HT-29 (cell line): ENCODE measurements at places on chromosomes 2 and 18. TPM values are rescaled to one million over a fixed set of nuclear protein-coding genes. Genes with fewer than 3 reads are reported as not detected.

- no peak for DNase-seq
Measured at GRCh38 chr2:239498981-239499634, 98.3 kb upstream of the HDAC4 start.

DNA sequence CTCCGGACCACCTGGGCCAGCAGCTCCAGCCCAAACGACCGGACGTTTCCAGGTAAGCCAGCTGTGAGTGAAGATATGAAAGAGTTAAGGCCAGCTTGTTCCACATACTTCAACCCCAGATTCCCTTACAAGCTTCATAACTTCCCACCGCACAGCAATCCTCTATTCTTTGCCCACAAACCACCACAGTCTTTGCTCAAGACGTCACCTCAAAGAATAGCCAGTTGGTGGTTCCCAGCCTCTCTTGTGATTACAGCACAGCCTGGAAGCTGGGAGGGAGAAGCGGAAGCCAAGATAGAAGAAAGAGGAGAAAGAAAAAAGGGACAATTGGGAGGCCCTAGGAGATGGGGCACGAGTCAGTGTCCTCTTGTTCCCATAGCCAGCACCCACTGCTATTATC is 70.6 kb downstream of the NRP2 start:
- DNase-seq: no peak

DNA sequence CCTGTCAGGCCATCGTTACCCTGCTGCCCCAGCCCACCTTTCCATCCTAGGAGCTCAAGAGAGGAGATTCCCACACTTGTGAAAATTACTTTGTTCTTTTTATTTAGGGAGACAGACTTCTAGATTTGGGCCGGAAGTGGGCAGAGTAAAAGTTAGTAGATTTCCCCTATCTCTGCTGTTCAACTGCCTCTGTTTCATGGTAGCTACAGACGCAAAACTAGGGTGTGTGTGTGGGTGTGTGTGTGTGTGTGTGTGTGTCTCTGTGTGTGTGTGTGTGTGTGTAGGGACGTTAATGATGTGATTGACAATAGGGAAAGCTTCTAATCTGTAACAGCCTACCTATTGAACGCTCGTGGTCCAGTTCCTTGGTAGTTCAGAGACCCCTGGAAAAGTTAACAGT is 438 bp downstream of the PSMA8 start:
- no peak for DNase-seq

- DNase-seq: no peak
Measured at GRCh38 chr2:190538201-190538600, 3.7 kb upstream of the NEMP2 start.

Gene UNC80
- total RNA-seq: not detected in 2 replicates

- no peak for DNase-seq
Measured at GRCh38 chr2:168015274-168015953, 232.0 kb downstream of the STK39 start.

Gene PAIP2B
- total RNA-seq: 1.8 and 2.2 TPM in 2 replicates

DNA sequence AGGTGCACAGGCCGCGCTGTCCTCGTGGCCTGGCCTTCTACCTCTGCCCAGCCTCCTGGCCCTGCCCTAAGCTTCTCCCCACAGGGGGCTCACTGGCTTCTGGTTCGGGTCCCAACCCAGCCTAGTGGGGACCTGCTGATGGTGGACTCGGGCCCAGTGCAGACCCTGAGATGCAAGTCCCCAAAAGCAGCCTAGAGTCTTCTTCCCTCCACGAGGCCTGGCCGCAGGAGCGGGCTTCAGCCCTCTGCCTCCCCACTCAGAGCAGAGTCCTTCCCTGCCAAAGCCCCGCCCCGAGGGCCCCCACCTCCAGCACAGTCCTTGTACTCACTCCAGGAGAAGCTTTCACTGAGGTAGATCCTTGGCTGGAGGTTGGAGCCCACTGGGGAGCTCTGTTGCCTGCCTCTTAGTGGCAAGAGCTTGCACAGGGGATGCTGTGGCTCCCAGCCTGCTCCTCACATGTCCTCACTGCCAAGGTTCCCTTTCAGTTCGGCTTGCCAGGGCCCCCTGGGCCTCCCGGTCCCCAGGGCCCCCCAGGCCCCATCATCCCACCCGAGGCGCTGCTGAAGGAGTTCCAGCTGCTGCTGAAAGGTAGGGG is 3.6 kb downstream of the ERFE start:
- DNase-seq: no peak

DNA sequence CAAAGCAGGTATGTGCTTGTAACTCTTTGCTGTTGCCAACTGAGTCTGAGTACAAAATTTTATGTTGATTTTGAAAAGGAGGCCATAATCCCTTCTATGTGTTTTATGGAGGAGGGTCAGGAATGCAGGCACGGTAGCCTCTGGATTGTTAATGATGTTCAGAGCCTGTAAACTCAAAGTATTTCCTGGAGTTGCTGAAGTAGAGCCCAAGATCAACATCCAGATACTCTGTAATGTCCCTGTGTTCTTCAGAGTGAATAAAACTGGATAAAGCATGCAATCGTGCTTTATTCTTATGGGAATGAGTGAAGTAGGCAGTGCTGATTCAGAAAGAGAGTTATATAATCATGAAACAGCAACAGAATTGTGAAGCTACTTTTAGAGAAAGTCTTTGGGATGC is 61.8 kb upstream of the CHRNA1 start:
- no peak for DNase-seq

Gene FSIP2
- 0.05 and 0.21 TPM in 2 replicates for total RNA-seq

GRCh38 chr2:26770986-26771586 is 7.0 kb downstream of the SLC35F6 start:
- DNase-seq: peak; percentile 46

GRCh38 chr2:37740164-37740739 is 68.8 kb upstream of the CDC42EP3 start:
- DNase-seq: no peak

GRCh38 chr2:194999771-195000170 is 657.3 kb upstream of the SLC39A10 start:
- no peak for DNase-seq

Gene C1QL2
- total RNA-seq: not detected in 2 replicates

Gene SNTG2
- total RNA-seq: not detected in 2 replicates

GRCh38 chr2:46200100-46200690 is 97.0 kb upstream of the EPAS1 start:
- DNase-seq: no peak

Gene UGT1A8
- 43.6 and 56.6 TPM in 2 replicates for total RNA-seq

- DNase-seq: peak; percentile 55
Measured at GRCh38 chr2:96374211-96374951, 38.8 kb downstream of the NCAPH start.

GRCh38 chr2:217903859-217904613 is 98.8 kb downstream of the TNS1 start:
- DNase-seq: no peak

DNA sequence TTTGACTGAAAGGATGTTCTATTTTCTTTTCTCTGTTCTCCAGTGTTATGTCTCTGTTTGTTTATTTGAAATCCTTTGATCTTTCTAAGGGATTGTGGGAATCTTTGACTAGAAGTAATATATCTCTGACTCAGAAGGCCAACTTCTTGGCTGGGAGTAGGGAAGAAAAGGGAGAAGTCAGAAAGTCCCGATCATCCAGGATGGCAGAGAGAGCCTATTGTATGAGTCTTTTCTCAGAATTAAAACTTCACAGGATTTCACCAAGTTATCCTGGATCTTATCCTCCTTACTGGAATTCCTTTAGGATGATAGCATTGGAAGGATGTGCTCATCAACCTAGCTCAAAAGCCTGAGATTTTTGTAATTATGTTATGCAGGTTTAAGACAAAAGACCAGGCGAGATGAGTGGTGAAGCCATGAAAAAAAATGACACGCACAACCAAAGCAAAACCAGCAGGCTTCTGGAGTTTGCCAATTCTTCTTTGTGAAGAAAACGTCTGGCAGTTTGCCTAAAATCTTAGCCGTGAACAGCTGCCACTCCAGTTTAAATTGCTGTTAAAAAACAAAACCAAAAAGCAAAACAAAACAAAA is 383.6 kb upstream of the SMIM21 start:
- no peak for DNase-seq

- no peak for DNase-seq
Measured at GRCh38 chr2:119206201-119206600, 17.4 kb upstream of the STEAP3 start.

GRCh38 chr2:24725956-24726355 is 67.2 kb downstream of the PTRHD1 start:
- no peak for DNase-seq

Gene ST6GAL2
- total RNA-seq: not detected in 2 replicates

DNA sequence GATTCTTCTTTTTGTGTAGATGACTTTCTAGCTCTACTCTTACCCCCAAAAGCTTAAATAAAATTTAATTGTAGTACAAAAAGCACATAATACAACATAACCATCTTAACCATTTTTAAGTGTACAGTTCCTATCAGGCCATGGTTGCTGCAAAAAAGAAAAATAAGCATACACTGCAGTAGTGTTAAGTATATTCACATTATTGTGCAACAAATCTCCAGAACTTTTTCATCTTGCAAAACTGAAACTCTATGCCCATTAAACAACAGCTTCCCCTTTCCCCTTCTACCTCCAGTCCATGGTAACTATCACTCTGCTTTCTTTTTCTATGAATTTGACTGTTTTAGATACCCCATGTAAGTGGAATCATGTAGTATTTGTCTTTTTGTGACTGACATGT is 18.1 kb downstream of the PPM1B start:
- DNase-seq: no peak

Gene PKP4
- total RNA-seq: 111 and 112 TPM in 2 replicates

GRCh38 chr18:46480226-46480625 is 176.8 kb downstream of the LOXHD1 start:
- no peak for DNase-seq

DNA sequence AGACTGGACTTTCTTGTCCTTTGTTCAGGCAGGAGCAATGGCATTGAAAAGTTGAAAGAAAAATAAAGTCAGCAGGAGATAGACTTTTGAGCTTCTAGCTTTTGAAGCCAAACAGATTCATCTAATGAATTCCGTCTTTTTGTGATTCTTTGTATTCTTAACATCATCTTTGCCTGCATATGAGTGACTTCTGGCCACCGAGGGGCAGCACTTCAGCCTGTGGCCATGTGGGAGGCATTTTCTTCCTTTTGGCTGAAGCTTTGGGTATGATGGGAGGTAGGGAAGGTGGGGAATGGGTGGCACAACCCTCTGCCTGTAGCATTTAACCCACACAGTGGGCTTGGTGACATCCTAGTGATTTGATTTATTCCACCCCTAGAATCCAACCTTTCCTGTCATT is 220.6 kb downstream of the SETBP1 start:
- no peak for DNase-seq

DNA sequence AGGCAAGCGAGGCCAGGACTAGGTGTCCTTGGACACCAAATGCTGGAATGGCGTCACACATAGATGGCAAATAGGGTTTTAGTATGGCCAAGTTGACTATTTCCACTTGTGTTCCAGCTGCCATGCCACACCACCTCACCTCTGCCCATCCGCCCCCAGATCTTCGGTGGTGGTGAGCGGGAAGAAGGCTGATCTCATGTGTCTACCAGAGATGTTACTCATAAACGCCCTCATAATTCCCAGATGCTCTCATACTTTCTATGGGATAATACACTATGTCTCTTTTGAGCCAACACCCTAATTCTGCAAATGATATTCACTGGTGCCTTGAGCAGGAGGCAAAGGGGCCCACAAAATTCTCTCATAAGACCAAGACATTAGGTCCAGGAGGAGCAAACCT is 281.1 kb upstream of the FN1 start:
- no peak for DNase-seq

GRCh38 chr2:70042246-70042645 is 45.0 kb upstream of the PCBP1 start:
- no peak for DNase-seq

DNA sequence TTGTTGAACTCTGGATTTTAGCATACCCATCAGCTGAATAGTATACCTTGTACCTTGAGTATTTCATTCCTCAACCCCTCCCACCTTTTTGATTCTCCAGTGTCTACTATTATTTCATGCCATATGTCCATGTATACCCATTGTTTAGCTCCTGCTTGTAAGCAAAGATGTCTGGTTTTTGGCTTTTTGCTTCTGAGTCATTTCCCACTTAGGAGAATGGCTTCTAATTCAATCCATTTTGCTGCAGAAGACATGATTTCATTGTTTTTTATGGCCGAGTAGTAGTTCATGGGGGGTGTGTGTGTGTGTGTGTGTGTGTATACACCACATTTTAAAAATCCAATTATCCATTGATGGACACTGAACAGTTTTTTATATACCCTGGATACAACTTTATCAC is 24.3 kb upstream of the MOCOS start:
- no peak for DNase-seq

DNA sequence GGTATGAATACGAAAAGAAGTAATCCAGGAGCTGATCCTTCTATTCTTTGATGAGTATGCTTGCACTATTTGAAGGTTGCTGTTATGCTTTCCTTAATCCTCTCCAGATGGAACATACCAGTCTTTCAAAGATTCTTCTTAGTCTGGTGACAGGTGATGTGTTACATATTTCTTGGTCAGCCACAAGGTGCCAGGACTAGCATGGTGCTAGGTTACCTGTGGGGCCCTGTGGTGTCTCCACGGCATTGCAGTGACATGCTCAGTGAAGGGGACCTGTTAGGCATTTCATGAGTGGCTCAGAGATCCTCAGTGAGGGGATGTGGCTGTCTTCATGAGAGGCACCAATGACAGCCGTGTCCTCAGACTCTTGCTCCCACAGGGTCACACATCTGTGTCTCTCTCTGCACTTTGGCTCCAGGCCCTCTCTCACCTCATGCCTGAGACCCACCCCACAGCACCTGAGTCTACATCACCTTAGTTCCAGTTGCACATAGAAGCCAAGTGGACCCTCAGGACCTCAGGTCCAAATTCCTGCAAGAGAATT is 13.1 kb upstream of the RAB31 start:
- peak; percentile 31 for DNase-seq

Gene SFT2D3
- total RNA-seq: 11.1 and 13.3 TPM in 2 replicates

- DNase-seq: no peak
Measured at GRCh38 chr2:222525811-222526210, 101.5 kb downstream of the SGPP2 start.

DNA sequence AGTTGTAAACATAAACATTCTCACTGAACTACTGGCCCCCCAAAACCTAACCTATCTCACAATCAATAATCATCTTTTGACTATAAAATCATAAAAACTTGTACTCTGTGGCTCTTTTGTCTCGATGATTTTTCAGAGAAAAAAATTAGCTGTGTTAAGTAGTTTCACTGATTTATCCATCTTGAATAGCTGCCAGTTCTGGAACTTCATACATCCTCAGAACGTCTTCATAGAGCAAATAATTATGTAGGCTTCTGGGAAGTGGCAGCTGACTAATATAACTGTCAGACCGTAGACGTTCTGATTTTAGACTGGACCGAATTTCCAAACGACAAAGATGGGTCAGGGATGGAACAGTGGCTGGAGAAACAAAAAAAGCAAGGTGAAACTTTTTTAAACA is 97.3 kb upstream of the CHAC2 start:
- no peak for DNase-seq

Gene SLC30A3
- total RNA-seq: not detected in 2 replicates

- no peak for DNase-seq
Measured at GRCh38 chr18:5455674-5456073, 88.1 kb downstream of the EPB41L3 start.

- DNase-seq: no peak
Measured at GRCh38 chr2:212709280-212709679, 170.7 kb upstream of the ERBB4 start.

GRCh38 chr2:140910683-140911082 is 1220.1 kb downstream of the LRP1B start:
- DNase-seq: no peak
